ENCODE measurements at places on chromosomes 7 and 10. TPM values are rescaled to one million over a fixed set of nuclear protein-coding genes. Genes with fewer than 3 reads are reported as not detected.

DNA sequence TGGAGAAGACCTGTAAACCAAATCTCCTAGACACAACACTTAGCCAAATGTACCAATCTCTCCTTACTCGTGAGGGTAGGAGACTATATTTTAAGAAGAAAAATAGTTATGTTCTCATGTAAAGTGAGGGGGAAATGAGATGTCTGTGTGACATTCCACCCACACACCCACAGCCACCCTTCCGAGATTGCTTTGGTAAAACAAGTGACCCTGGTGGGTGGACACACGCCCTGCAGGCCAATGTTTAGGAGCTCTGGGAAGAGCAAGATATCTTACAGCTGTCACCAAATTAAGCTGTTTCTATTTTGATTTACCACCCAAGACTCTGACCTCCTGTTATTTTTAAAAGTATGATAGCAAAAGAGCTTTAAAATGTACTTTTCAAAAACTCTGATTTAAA is 147.2 kb upstream of the PFKP start:
- no peak overlapping the region for H3K27ac ChIP-seq
- peak; percentile 6 for DNase-seq
- H3K4me1 ChIP-seq = no peaks in the 10 kb centered on the region

GRCh38 chr10:86690231-86690630 is 21.9 kb downstream of the LDB3 start:
- DNase-seq = no peak
- H3K36me3 ChIP-seq = no peaks in the 10 kb centered on the region
- H3K27ac ChIP-seq = no peak overlapping the region
- no peak overlapping the region for H3K4me3 ChIP-seq

DNA sequence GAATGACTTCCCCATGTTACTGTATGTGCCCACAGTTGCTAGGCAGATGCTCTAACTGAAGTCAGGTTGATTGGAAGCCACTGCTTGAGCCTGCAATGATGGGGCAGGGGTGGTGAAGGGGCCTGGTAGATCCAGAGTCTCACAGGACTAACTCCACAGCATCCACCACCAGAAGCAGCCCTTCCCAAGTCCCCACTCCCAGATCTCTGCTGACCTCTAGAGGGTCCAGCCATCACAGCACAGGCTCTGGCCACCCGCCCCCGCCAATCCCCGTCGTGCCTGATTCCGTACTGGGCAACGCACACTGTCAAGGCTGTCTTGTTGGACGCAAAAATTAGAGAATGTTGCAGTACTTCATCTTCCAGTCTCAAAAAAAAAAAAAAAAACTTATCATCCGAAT is 136.8 kb upstream of the PDE1C start:
- H3K27ac ChIP-seq = no peak overlapping the region
- no peak for DNase-seq
- no peak overlapping the region for H3K4me3 ChIP-seq
- H3K36me3 ChIP-seq = no peaks in the 10 kb centered on the region

DNA sequence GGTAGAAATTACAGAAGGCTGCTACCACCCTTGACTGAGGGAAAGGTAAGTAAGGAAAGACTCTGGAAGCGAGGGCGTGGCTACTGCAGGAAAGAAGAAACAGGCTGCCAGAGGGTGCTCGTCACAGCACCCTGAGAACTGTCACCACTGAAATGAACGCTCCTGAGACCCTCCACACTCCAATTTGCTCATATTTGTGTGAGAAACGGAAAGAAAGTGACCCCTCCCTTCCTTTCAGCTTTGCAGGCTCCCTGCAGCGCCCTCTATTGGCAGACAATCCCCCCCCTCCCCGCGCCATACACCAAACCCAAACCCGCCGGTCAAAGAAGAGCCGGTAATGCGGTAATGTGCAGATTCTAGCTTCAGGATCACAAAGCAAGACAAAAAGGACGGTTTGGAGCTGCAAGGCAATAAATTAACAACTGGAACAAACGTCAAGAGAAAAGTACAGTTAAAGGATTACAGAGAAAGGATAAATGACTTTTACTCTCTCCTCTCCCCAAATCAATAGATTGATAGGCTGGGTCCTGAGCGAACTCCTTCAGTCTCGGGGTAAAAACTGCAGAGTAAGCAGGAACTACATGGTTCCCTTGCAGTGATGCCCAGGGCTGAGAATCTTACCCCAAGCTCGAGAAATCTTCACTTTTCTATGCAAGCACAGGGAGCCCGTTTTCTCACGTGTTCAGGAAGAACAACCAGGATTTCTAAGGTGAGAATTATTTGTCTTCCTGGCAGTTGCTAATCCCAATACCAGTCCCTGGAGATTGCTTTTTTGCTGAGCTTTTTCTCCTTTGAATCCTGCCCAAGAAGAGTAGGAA is 47.6 kb downstream of the STEAP1B start:
- DNase-seq = peak; percentile 65
- no peak overlapping the region for H3K27ac ChIP-seq
- H3K4me1 ChIP-seq = peaks cover 4% of the 10 kb centered on the region
- H3K4me3 ChIP-seq = peak overlapping the region; percentile 8
- no peaks in the 10 kb centered on the region for H3K36me3 ChIP-seq
- no peaks in the 10 kb centered on the region for H3K27me3 ChIP-seq

GRCh38 chr10:76916536-76916935 is 721.1 kb downstream of the KCNMA1 start:
- H3K4me3 ChIP-seq = no peak overlapping the region
- H3K27me3 ChIP-seq = no peaks in the 10 kb centered on the region
- no peaks in the 10 kb centered on the region for H3K36me3 ChIP-seq
- no peaks in the 10 kb centered on the region for H3K4me1 ChIP-seq
- DNase-seq = no peak

DNA sequence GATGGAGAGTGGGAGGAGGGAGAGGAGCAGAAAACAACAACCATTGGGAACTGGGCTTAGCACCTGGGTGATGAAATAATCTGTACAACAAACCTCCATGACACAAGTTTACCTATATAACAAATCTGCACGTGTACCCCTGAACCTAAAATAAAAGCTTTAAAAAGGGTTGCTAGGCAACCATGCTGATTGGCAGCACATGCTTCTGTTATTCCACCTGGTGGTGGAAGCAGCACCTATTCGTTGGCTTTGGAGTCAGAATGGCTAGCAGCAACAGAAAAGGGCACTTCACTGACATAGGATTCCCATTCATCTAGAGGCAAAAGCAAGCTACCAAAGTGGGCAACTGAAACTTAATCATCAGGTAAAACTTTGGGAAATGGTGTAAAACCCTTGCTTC is 57.1 kb downstream of the RELN start:
- no peaks in the 10 kb centered on the region for H3K36me3 ChIP-seq
- H3K4me1 ChIP-seq = no peaks in the 10 kb centered on the region
- no peak overlapping the region for H3K4me3 ChIP-seq
- no peaks in the 10 kb centered on the region for H3K27me3 ChIP-seq
- no peak overlapping the region for H3K27ac ChIP-seq

Gene RNF32
- 0.77 TPM for polyA plus RNA-seq

- no peaks in the 10 kb centered on the region for H3K27me3 ChIP-seq
- no peak for DNase-seq
- no peaks in the 10 kb centered on the region for H3K36me3 ChIP-seq
- H3K4me3 ChIP-seq = no peak overlapping the region
- H3K27ac ChIP-seq = no peak overlapping the region
These were observed 31.2 kb downstream of the C10orf71 start for GRCh38 chr10:49330127-49330665.

DNA sequence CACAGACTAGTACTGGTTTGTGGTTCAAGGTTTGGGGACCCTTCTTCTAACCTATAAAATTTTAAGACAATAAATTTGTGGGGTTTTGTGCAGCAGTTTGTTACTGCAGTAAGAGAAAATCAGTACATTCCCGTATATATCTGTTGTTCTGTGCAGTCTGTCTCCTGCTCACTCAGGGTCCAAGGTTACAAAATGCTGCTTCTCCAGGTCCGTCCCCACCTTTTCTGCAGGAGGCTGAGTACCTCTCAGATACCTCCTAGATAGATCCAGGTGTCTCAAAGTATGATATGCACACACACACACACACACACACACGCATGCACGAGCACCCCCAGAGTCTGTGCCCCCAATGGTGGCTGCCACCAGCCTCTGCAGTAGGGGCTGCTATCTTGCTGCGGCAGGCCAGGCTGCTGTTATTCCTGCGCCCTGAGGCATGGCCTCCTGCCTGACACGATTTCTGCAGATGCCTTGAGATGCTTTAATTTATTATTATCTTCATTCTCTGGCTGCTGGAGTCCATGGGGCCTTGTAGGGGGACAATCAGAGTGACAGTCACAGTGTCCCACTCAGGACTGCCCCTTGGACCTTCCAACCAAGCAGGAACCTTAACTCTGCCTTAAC is 25.2 kb upstream of the ASL start:
- no peak overlapping the region for H3K4me3 ChIP-seq
- H3K4me1 ChIP-seq = no peaks in the 10 kb centered on the region
- DNase-seq = no peak
- no peaks in the 10 kb centered on the region for H3K36me3 ChIP-seq
- H3K27me3 ChIP-seq = no peaks in the 10 kb centered on the region

DNA sequence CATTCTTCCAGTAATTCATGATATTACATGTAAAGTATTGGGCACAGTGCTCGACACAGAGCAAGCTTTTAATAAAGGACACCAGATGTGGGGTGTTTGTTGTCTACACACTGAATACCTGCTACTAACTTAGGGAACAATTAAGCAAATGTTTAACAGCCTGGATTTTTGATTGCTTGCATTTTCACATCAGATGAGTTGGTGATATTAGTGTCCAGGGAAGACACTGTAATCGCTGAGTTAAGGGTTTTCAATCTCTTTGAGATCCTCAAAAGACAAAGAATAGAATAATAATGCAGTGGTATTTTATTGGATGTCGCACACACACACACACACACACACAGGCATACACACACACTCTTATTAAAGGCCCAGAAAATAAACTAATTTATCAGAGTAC is 79.1 kb downstream of the VIM start:
- H3K36me3 ChIP-seq = no peaks in the 10 kb centered on the region
- no peak overlapping the region for H3K4me3 ChIP-seq
- DNase-seq = no peak
- H3K27me3 ChIP-seq = peaks cover 4% of the 10 kb centered on the region
- H3K27ac ChIP-seq = no peak overlapping the region
- H3K4me1 ChIP-seq = no peaks in the 10 kb centered on the region

Gene ODAD2
- 2.1 TPM for polyA plus RNA-seq

DNA sequence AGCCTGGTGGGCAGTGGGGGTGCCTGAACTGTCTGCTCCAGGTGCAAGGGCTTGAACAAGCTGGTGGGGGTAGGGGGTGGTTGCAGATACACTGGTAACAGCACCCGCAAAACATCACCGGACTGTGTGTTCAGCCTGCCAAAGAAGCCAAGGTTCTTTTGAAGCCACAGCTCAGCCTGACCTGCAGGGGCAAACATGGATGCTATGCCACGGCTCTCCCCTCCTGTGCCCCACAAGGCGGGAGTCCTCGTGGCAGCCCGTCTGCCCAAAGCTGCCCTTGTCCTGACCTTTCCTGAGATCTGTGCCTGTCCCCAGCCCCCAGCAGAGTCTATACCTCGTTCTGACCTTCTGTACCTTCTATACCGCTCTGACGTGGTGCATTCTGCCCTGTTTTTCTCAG is 285.7 kb downstream of the GLRX3 start:
- no peaks in the 10 kb centered on the region for H3K27me3 ChIP-seq
- H3K27ac ChIP-seq = no peak overlapping the region
- H3K4me3 ChIP-seq = no peak overlapping the region
- no peaks in the 10 kb centered on the region for H3K4me1 ChIP-seq
- no peak for DNase-seq

Gene ADRB1
- 0.24 TPM for polyA plus RNA-seq

DNA sequence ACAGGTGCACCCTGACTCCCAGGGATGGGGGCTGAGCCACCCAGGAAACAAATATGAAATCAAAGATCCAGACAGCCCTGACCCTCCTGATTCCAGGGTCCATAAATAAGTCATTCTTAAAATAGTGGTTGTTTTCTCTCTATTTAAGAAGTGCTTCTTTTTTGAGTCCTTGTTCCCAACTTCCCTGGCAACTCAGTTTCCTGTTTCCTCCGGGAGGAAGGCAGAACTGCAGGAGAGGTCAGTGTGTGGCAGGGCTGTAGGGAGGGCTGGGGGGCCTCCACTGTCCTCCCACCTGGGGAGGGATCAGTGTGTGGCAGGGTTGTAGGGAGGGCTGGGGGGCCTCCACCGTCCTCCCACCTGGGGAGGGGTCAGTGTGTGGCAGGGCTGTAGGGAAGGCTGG is 88.7 kb upstream of the PDGFA start:
- no peaks in the 10 kb centered on the region for H3K36me3 ChIP-seq
- peaks cover 19% of the 10 kb centered on the region for H3K4me1 ChIP-seq
- H3K27ac ChIP-seq = peak overlapping the region; percentile 17
- DNase-seq = no peak
- no peak overlapping the region for H3K4me3 ChIP-seq

Gene SCIN
- polyA plus RNA-seq = 0.56 TPM

- no peak for DNase-seq
- no peaks in the 10 kb centered on the region for H3K27me3 ChIP-seq
- no peak overlapping the region for H3K4me3 ChIP-seq
- H3K27ac ChIP-seq = no peak overlapping the region
- H3K36me3 ChIP-seq = no peaks in the 10 kb centered on the region
- H3K4me1 ChIP-seq = no peaks in the 10 kb centered on the region
These were observed 5.9 kb downstream of the AGR3 start for GRCh38 chr7:16875861-16876260.

DNA sequence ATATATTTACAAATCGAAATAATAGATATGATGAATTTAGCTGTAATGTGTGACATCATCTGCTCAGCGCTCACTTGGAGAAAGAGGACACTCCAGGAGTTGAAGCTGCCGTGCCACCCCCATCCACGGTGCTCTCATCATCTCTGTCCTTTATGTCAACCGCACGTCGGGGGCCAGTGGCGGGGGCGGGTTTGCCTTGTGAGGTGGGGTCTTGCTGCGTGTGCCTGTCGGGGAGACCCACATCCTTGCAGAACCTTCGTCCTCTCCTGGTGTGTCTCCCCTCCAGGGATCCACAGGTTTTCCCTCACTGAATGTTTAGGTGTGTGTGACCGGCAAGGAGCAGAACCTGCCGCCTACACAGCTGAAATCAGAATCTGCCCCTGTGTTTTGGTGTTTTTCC is 71.6 kb downstream of the INPP5A start:
- H3K4me3 ChIP-seq = no peak overlapping the region
- no peak overlapping the region for H3K27ac ChIP-seq
- peaks cover 23% of the 10 kb centered on the region for H3K4me1 ChIP-seq
- no peaks in the 10 kb centered on the region for H3K36me3 ChIP-seq

Gene BICC1
- 5.9 TPM for polyA plus RNA-seq
